Kidney epithelial cell (primary cell): ENCODE measurements at places on chromosomes 4 and X.

GRCh38 chrX:84320614-84321013, 132.6 kb upstream of the RPS6KA6 start:
- no peak for DNase-seq

DNA sequence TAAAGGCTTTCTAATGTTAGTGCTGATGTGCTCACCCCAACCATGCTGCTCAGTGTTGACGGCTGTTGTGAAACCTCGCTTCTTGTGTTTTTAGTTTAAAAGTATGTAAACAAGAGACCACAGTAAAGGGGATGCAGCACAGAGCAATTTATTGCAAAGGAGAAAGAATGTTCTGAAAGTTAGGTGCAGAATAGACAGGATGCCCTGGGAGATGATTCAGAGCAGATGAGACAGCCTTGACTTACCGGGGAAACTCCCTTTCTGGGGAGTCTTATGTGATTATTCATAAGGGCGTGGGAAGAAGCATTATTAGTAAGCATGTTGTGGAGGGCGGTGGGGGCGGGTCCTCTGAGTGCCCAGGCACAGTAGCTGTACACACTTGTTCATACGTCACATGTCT, 47.7 kb downstream of the EVC start:
- DNase-seq, result peak; percentile 98

GRCh38 chr4:25770847-25771246, 91.9 kb downstream of the SEL1L3 start:
- no peak for DNase-seq

GRCh38 chr4:168304744-168305459, 13.7 kb downstream of the DDX60 start:
- no peak for DNase-seq

GRCh38 chr4:169054879-169055278, 44.8 kb upstream of the CBR4 start:
- no peak for DNase-seq

DNA sequence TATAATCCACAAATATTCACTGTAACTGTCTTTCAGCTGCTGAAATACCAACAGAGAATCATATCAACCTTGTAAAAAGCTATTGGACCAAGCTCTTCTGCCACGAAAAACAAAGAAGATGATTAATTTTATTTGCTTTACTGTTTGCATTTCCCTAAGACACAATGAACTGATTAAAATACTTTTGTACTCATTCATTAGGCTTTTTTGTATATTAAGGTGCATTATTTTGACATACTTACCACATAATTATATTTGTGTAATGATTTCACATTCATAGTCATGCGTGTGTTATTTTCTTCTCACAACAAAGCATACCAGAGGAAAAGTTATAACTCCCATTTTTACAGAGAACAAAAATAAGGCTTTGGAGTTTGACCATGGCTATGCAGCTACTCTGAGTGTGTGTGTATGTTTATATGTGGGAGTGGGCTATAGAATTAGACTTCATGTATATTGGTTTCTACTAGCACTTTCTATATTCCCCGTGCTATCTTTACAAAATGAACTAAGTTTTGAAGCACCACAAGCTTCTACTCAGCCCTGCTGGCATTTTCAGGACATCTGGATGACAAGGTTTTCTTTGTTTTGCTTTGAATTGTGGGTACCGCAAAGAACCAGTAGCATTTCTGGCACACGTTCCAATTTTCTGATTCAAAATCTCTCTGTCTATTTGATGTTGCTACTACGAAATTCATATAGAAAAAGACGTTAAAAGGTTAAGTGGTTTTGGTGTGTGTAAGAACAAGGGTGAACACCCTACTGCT, 11.0 kb upstream of the FGF5 start:
- no peak for DNase-seq

GRCh38 chrX:106898462-106898861, 4.7 kb downstream of the RIPPLY1 start:
- DNase-seq, result no peak

GRCh38 chr4:28357990-28358389, 1497.3 kb downstream of the STIM2 start:
- no peak for DNase-seq

DNA sequence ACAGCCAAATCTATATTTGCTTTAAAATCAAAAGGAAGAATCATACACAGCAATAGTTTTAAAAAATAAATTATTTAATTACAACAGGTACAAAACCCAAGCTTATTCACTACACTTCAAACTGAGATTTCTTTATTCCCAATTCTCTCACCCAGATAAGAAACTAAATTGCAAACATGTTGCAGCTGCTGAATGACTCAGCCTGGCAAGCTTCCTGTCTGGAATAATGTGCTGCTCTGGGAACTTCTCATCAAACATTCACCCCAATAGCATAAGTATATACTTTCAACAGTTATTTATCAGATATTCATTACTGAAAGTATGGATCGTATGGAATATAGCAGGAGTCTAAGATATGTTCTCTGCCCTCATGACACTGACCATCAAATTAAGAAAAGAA, 43.0 kb upstream of the GABRA2 start:
- no peak for DNase-seq

GRCh38 chrX:124548571-124548970, 202.2 kb downstream of the SH2D1A start:
- no peak for DNase-seq

DNA sequence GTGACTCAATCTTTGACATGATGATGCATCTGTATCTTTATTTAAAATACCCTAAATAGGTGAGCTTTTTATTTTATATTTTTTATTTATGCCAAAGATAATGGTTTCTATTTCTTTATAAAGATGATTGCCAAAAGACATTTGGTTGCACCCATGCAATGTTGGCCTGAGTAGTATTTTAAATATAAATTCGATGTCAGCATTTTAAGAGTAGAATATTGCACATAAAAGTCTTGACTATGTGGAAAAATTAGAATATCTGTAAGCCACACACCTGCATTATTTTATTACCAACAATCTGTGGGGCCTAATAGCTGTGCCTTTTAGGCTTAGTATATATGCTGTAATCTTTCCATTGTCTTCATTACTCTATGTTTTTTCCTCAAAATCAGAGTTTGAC, 91.4 kb downstream of the CPXCR1 start:
- no peak for DNase-seq

GRCh38 chr4:99826016-99826415, 9.4 kb downstream of the DAPP1 start:
- no peak for DNase-seq

- no peak for DNase-seq
Measured at GRCh38 chrX:30580641-30581040, 3.1 kb upstream of the TASL start.

- DNase-seq, result no peak
Measured at GRCh38 chr4:119207051-119207450, 5.5 kb upstream of the USP53 start.

DNA sequence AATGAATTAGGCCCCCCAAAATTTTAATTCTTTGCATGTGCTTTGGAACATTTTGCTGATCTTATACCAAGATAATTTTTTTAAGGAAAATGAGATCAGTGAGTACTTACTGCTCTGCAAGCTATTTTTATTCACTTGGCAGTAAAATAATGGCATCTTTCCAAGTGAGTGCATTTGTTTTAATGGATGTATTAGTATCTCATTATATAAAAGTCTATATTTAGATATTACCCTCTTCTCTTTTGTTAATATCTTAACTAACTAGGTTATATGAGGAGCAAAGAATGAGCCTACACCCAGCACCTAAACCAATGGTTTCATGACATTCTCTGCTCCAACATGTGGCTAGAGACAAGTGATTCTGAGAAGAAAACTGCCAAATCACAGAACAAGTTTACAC, 21.1 kb upstream of the ARAF start:
- DNase-seq, result no peak

DNA sequence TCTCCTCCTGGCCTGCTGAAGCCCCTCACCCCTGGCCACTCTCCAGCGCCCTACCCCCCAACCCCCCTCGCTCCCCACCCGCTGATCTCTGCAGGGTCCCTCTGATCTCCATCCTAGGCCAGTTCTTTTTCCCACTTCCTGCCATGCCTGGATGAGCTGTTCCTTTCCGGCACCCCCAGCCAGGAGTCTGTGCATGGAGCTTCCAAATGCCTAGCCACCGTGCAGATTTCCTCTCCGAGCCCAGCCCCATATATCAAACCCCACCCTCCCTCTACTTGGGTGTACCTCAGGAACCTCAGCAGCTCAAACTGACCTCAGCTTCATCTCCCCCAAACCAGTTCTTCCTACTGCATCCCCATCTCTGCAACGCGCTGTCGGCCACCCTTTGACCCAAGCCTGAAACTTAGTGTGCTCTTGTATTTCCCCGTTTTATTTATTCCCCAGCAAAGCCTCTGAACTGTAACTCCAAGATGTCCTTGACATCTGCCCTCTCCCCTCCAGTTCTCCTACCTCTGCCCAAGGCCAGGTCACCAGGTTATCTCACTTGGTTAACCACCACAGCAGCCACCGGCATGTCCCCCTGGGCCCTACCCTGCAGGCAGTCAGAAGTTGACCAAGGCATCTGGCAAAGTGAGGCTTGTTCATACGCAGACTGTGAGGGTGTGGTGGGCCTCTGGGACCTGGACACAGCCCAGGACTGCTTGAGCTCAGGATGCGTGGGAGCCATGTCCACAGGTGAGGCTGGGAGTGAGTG, 194.9 kb upstream of the PSAPL1 start:
- no peak for DNase-seq

- DNase-seq, result no peak
Measured at GRCh38 chrX:30489323-30489722, 88.2 kb downstream of the TASL start.
